ENCODE measurements at places on chromosomes 3 and 15.

- no peak for DNase-seq
Measured at GRCh38 chr3:66991459-66991858, 6.6 kb upstream of the KBTBD8 start.

- DNase-seq, result no peak
Measured at GRCh38 chr3:71916747-71917369, 131.9 kb upstream of the PROK2 start.

GRCh38 chr3:58101499-58102389 is 93.5 kb downstream of the FLNB start:
- DNase-seq, result no peak

DNA sequence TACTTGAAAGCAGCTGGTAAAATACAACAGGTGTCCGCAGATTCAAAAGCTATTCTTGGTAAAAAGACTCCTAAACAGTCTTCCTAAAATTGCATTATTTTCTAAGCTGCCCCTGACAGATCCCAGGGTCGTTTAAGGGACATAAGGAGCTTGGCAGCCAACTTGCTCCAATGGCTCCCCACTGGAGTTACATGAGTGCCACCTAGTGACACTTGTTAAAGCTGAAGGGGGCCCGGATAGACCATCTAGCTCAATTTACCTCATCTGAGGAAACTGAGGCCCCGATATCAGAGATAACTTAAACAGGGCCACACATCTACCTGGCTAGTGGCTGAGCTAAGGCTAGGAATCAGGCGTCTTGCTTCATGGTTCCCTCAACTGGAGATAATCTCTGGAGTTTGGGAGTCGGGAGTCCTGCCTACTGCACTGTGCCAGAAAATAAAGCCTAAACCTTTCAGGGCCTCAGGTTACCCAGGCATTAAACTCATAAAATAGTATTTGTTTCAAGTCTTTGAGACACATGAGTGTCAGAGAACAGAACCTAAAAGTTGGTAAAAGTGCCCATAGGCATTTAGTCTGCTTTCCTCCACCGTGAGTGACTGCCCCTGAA is 6.5 kb upstream of the TBC1D23 start:
- DNase-seq, result no peak

GRCh38 chr3:95905182-95905581 is 909.2 kb upstream of the EPHA6 start:
- DNase-seq, result no peak

- DNase-seq, result peak; percentile 62
Measured at GRCh38 chr3:127420829-127421228, 133.0 kb upstream of the PRR20G start.

- DNase-seq, result no peak
Measured at GRCh38 chr3:107430996-107431245, 53.7 kb downstream of the CCDC54 start.

DNA sequence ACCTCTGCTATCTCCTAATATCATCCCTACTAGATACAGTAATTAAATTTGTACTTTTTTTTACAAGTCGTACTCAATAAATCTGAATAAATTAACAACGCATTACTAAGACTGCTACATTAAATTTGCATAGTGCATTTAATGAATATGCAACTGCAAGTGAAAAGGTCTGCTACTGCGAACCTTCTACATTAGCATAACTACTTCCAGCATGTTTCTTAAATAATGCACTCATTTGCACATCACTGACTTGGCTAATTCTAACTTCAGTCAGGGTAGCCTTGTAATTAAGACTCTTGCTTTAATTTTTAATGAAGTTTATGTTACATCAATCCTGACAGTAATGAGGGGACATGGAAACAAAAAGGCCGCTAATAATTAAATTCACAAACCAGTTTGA is 98.9 kb upstream of the FOXB1 start:
- DNase-seq, result no peak

DNA sequence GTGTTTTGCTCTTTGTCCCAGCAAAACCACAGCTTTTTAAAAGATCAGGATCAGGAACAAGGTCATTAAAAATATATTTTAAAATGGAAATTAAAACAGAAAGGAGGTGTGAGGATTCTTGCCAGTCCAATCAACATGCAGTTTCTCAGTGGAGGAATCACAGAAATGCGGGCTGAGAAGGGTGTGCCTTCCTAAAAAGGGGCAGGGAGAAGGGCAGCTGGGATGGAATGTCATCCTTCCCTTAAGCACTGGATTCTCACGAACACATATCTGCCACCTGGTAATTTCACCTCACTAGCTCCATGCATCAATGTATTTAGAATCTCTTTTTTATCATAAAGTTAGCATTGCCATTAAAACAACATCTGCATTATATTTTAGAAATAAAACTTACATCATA is 21.4 kb downstream of the ABI3BP start:
- no peak for DNase-seq

DNA sequence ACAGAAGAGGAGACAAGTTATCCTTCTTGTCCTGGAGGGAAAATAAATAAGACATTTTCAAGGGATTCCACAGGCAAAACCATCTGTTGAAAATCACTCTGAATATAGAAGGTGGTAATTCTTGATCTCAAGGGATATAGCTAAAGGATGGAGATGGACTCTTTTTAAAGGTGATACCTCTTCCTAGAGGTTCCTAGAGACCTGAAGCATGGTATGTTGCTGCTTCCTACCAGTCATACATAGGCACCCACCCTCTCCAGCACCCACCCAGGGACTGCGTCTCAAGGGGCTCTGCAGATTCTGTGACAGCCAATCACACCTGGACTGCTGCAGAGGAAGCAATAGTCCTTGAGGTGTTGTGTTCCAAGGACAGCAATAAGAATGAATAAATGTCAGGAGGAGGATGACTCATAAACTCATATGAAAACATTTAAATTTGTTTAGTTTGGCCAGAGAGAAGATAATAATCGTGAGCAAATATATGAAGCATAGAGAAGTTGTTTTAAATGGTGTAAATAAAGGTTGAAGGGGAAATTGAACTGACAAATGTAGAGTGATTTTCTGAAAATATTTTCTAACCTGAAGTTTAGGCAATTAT is 741.6 kb upstream of the CBLB start:
- no peak for DNase-seq

DNA sequence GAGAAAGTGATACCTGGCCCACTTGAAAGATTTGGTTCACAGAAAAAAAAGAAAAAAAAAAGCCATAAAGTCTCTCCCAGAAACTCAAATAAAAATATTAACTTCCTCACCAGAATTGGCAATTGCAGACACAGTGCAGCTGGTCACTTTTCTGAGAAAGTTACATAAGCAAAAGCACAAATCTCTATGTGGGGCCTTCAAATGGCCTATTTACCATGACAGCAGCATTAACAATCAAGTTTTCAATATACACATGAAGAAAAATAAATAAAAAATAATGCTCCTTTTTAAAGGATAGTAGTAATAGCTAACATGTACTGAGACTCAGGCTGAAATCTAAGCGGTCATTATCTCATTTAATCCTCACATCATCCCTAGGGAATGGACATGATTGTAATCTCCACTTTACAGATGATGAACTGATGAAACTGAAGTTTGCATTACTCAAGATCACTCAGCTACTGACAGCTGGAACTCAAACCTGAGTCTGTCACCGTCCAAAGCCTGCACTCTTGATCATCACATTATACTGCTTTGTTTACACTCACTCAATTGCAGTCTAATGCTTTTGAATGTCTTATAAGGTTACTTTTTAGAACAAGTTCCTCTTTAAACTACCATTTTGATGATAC is 3.3 kb downstream of the NPTN start:
- no peak for DNase-seq

- DNase-seq, result no peak
Measured at GRCh38 chr15:41851167-41851523, 12.5 kb downstream of the PLA2G4B start.

- DNase-seq, result no peak
Measured at GRCh38 chr3:106640353-106640752, 736.9 kb upstream of the CCDC54 start.

GRCh38 chr3:149339931-149340309 is 6.5 kb upstream of the TM4SF18 start:
- DNase-seq, result peak; percentile 96

DNA sequence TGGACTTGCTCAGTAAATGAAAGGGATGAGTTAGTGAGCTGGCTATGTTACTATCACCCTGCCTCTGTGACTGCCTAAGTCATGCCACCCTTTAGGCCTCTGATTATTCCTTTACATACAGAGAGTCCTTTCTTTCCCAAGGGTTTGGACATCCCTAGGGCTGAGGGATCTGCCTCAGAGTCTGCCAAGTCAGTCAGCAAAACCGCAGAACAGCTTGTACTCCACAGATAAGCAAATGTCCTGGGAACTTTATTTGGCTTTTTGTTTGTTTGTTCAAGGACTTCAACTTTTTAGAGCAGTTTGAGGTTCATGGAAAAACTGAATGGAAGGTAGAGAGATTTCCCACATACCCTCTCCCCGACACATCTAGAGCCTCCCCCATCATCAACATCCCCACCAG is 82.6 kb upstream of the TRIM42 start:
- DNase-seq, result no peak

DNA sequence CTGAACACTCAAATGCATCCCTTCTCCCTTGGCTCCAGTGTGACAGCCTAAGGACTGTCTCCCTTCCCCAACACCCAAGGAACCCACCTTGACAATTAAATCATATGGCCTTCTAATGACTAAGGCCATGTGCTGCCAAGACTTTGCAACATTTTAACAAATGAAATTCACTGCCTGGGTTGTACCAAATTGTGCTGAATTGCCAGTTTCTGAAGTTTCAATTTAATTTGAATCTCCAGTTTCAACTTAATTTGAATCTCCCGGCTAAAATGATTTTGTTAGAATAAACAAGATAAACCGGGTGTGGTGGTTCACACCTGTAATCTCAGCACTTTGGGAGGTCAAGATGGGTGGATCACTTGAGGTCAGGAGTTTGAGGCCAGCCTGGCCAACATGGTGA is 72.4 kb upstream of the RAP2B start:
- DNase-seq, result no peak

DNA sequence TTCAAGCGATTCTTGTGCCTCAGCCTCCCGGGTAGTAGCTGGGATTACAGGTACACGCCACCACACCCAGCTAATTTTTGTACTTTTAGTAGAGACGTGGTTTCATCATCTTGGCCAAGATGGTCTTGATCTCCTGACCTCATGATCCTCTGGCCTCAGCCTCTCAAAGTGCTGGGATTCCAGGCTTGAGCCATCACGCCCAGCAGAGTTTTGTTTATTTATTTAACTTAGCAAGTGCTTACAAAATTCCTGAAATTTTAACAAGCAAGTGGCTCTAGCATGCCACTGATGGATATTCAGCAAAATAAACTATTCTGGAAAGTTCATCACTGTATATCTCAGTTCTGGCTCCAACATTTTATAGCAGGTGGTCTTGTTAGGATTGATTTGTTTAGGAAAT is 585.9 kb downstream of the OTOL1 start:
- DNase-seq, result no peak

DNA sequence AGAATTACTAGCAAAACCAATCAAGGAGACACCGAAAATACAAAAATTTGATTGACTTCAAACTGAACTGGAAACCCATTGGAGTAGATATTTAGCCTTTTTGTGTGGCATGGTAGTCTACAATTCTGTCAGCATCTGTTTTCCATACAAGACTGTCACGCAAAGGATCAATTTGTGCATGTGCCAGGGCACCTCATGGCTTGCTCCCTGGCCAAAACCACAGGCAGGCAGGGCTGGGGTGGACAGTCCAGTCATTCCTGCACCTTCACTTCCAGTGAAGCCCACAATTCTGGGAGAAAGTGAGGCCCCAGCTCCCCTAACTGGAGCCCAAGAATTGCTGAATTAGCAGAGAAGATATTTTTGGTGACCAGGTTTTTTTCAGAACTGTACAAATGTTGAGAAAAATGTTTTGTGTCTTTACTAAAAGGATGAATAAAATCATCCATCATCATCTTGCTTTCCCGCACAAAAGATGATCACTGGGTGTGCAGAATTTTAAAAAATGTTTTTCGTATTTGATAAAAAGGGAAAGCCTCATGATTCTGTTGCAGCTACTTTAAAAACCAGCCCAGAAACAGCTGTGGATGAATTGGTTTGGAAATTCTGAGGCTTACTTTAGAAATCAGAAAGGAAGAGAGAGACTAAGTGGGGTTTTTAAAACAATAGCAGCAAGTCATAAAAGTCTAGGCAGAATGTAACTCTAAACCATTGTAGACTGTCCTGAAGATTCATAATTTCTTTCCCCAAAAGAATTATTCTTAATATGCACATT is 86.4 kb downstream of the PCCB start:
- no peak for DNase-seq

DNA sequence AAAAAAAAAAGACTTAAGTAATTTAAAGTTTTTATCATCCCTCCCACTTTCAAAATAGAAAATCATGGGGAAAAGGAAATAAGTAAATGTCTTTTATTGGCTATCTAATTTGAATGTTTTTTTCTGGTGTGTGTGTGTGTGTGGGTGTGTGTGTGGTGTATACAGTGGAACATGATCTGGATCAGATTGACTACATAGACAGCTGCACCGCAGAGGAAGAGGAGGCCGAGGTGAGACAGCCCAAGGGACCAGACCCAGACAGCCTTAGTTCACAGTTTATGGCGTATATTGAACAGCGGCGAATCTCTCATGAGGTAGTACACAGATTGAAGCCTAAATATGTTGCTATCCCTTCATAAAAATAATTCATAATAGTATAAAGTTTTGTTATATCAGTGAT is 44.5 kb downstream of the LRCH3 start:
- no peak for DNase-seq

DNA sequence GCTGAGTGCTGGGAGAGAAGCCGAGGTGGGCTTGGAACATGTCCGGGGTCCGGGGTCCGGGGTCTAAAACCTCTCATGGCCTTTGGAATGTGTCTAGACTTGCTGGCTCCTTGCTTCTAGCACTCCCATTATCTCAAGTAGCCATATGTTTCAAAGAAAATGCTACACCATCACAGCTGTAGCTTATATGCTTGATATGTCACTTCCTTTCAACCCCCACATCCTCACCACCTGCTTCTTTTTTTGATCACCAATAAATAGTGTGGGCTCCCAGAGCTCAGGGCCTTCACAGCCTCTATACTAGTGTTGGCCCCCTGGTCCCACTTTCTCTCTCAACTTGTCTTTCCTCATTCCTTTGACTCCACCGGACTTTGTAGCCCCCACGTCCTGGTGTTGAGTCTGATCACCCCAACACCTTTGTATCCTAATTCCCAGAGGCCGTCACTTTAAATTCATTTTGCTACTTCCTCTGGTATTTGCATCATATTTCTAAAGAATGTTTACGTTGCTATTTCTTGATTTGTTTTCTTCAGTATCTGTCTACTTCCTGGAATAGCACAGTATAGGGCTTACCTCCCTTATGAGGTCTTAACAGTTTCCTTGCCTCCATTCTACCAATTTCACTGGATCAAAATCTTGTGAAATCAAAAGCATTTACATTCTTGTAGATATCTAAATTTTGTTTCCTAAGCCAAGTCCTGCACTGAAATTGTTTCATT is 71.9 kb upstream of the CHRNB4 start:
- no peak for DNase-seq

All from posterior vena cava (tissue), 2 donors.